ENCODE measurements at places on chromosomes 6 and 20.

GRCh38 chr6:95578106-95578410, 723 bp downstream of the MANEA start:
- DNase-seq, result no peak

GRCh38 chr6:125004198-125004597, 42.0 kb downstream of the RNF217 start:
- no peak for DNase-seq

DNA sequence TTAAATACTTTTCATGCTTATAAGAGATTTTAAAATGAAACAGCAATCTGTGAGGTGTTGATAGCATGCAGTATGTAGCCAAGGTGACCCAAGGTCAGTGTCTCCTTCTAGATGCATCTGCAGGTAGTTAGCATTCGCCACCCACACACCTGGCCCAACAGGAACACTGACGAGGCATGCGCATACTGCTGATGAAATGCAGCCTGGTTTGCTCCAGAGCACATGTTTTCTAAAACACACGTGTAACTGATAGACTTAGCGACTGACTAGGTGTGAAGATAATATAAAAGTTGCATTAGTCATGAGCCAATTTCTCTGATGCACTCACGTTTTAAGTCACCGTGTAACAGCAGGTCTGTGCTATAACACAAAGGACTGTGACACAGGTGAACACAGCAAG, 77.1 kb upstream of the RPS6KA2 start:
- no peak for DNase-seq

DNA sequence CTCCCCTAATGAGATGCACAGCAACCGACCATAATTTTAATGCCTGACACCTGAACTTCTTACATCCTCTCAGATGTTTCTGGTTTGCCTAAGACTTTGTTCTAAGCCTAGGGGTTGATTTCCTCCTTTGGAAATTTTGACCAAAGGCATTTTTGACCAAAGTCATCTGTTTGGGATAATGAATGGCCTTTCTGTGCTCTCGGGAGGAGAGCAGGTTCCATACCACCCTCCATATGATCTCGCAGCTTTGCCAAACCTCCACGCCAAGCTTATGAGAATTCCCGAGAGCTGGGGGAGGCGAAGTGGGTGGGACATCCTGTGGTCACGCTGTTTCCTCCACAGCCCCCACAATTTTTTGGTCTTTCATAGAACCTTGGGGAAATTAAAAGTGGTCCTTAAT, 91.7 kb downstream of the SCML4 start:
- no peak for DNase-seq

DNA sequence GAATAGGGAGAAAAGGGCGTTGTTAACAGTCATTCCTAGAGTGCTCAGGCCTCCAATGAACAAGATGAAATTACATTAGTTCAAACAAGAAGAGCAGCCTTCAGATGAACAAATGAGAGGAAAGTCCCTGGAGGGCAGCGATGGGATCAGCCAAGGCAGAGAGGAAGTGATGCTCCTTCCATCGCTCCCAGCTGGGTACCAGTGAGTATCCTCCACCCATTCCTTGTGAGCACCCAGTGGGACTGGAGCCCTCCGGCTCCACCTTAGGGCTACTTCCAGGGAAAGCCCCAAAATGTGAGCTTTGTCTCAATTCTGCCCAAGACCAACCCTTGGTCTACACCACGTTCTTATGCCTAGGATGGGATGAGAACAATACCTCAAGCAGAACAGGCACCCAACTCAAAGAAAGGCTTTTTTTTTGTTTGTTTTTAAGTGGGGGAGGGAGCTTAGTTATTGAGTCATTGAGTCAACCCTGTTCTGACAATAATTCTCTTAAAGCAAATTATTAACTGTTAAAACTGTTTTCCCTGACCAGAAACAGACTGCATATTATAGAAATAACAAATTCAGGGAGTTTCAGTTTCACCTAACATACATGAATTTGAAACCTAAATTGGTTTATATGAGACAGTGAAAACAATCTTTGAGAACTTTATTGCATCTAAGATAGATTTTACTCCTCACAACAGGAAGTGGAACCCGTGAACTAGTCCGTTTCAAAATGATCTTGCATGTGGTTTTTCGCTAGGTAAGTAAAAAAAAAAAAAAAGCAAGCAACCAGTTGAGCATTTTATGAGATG, 106.9 kb downstream of the IPCEF1 start:
- no peak for DNase-seq

- DNase-seq, result no peak
Measured at GRCh38 chr6:159874435-159874834, 16.4 kb upstream of the MAS1 start.

DNA sequence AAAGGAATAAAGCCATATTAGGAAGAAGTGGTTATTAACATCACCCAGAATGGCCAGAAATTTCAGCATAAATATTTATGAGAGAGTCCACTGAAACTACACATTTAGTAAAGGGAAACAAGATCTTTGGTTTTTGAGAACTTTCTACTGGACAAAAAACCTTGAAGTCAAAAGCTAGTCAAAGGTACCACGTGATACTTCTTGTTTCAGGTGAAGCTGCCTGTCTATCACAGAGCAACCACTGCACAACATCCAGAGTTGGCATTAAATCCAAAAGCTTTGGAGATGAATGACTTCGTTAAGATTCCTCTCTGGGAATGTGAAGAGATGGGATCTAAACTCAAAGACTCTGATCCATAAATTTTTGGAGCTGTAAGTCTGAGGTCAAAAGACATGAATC, 137.0 kb downstream of the KCNQ5 start:
- no peak for DNase-seq

GRCh38 chr20:7708782-7709181, 231.5 kb downstream of the HAO1 start:
- DNase-seq, result no peak

DNA sequence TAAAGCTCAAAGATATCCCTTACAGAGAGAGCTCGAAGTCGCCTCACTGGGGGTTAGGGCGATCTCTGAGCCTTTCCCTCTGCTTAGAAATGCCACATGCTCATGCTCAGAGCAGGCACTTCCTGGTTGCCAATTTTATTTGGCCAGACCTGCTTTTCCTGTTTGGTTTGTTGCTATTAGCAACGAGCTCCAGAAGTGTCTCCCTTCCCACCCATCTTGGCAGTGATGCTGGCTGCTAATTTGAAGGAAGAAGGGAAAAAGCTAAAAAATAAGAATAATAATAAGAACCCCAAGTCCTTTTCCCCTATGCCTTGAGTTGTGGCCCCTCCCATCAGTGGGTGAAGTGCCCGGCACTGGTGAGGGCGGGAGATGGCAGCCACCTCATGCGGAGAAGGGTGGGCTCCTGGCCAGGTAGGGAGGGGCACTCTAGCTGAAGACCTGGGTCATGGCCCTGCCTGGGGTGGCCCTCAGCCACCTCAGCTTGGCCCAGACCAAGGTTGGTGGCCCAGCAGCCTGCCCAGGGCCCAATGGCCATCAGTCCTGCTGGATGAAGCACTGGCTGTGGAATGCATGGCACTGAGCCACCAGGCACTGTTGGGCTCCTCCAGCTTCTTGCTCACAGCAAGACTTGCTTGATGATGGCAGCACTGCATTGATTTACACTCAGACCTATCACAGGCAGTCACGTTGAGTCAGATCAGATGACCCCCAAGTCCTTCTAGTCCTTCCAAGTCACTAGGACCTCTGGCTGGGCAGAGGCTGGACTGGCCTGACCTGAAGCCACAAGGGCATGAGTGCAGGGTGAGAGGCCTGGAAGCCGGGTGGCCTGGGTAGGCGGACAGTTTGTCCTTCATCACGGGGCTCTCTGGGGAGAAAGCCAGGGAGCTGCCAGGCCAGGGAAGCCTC, 79.0 kb downstream of the SYNJ2 start:
- DNase-seq, result no peak

DNA sequence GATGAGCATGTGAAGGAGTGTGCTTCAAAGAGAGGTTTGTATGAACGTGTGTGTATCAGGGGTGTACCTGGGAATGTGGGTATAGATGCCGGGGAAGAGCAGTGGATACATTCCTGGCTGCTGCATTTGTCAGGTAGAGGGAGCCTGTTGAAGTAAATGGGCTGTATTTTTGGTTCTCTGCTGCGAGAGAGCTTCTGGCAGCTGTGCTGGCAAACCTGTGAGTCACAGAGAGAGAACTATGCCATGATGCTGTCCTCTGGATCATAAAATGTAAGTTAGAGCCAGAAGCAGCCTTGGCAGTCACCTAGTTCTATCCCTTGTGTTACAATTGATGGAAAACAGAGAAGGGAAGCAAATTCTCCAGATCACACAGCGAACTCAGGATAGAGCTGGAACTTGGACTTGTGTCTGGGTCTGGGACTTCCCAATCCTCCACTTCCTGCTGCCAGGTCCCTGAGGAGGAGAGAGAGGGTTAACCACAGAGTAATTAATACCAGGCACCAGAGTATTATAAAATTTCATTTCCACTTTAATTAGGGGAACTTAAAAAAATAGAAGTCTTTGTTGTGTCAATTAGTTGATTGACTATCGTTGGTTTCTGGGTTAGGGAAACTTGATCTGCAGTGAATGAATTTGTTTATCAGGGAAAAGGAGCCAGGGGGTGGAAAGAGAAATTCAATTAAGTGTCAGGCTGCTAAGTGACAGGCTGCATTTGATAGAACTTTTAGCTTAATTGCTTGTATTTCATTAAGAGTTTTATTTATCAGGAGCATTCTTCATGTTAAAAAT, 41.1 kb upstream of the GTSF1L start:
- DNase-seq, result no peak

GRCh38 chr6:43714311-43715055, 26.9 kb upstream of the MRPS18A start:
- DNase-seq, result no peak

DNA sequence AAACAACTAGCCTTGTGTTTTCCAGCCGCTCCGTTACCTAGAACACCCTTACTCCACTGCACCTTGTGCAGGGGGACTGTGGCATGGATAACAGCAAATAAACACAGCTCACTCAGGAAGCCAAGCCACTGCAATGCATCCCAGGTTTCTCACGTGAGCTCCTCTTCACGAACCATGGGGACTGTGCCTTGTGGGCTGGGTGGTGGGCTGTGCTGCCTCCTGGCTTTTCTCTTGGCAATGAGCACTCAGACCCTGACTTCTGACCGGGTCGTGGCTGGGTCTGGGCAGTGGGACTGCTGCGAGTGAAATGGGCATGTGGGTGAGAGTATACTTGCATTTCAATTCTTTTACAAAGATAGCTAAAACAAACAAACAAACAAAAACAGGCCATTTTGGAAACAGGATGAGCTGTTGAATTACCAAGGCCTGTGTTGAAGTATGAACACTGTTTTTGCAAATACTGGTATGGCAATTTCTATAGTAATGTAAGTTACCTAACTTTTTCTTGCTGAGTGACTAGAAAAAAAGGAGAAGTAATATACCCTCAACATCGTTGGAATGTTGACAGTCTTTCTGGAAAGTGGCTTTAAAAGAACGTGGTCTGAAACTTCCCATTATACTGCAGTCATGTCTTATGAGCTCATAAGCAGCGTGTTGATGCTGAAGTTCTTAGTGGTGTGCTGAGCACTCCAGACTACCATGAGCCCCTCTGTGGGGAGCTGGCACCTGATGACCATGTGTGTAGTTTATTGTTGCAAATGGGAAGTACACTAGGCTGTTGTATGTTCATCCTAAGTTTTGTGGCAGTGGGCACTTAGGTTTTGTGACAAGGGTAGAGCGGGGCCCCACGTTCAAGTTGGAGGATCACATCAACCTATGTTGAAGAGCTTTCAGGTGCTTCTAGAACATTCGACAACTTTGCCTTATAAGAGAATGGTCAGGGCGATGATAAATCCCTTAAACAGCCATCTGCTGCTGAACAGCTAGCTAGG, 120.4 kb downstream of the ARMC2 start:
- no peak for DNase-seq

- DNase-seq, result no peak
Measured at GRCh38 chr6:148998704-148999103, 251.9 kb downstream of the UST start.

DNA sequence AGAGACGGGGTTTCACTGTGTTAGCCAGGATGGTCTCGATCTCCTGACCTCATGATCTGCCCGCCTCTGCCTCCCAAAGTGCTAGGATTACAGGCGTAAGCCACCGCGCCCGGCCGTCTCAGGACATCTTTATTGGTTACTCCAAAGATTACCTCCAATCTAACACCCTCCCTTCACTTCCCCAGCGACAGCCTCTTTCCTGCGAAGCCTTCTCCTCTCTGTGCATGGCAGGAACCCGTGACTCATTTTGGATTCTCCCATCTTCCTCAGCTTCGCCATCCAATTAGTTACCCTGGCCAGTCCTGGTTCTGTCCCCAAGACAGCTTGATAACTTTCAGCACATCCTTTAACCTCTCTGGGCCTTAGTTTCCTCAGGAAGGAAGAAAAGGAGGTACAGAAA, 51.3 kb upstream of the TOX2 start:
- DNase-seq, result no peak

GRCh38 chr6:165744555-165745228, 81.7 kb upstream of the PDE10A start:
- no peak for DNase-seq

GRCh38 chr6:5036269-5036668, 32.4 kb upstream of the RPP40 start:
- DNase-seq, result no peak

DNA sequence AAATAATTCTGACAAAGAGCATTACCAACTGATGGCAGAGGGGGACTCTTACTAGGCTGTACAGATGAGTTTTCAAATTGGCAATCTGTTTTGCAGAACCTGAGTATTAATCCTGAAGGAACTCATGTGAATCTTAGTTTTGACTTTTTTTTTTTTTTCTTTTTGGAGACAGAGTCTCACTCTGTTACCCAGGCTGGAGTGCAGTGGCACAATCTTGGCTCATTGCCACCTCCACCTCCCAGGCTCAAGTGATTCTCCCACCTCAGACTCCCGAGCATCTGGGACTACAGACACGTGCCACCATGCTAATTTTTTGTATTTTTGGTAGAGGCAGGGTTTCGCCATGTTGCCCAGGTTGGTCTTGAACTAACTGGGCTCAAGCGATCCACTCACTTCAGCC, 49.3 kb downstream of the KCTD20 start:
- no peak for DNase-seq

DNA sequence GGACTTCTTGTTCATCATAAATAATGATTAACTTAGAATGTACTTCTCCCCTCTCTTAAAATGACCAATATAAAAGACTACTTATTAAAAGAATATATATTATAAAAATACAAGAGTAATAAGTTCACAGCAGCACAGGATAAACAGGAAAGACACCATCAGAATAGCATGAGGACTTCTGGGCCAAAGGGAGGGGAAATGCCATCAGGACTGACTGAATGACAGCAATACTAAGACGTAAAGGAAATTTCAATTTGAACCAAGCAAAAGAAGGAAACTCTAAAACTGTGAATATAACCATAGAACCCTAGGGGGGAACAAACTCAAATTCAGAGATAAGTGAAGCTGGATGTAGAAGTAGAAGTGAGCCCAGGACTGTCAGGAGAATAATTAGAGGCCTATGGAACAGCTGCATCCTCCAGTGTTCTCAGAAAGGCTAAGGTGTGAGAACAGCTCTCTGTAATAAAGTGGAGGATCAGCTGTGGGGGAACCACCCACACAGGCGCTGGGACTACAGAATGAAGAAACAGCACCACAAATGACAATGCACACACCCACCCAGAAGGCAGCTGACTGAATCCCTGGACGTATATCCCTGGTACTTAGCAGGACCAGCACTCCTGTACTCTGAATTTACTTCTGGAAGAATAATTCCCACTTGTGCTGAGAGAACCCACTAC, 37.8 kb downstream of the ZHX3 start:
- no peak for DNase-seq

All from stimulated activated CD8-positive, alpha-beta memory T cell treated with anti-CD3 and anti-CD28 coated beads, Interleukin-4, amount 100 ng/mL, for 4 hours (primary cell).